ENCODE measurements at places on chromosomes 5 and 9. TPM values are rescaled to one million over a fixed set of nuclear protein-coding genes. Genes with fewer than 3 reads are reported as not detected.

The TUSC1 gene
- 6.8 TPM for total RNA-seq

The NUDT12 gene
- total RNA-seq: 4.4 TPM

The FAM221B gene
- not detected for total RNA-seq

The TXN gene
- 191 TPM for total RNA-seq

The ENHO gene
- total RNA-seq: 0.06 TPM

The ZFR gene
- 80.2 TPM for total RNA-seq

The FREM1 gene
- not detected for total RNA-seq

The ELAVL2 gene
- 1.3 TPM for total RNA-seq

The GFI1B gene
- total RNA-seq: not detected

The PCSK5 gene
- total RNA-seq: 2.5 TPM

The SARDH gene
- total RNA-seq: 0.19 TPM

The HRCT1 gene
- total RNA-seq: 0.32 TPM

The SURF1 gene
- total RNA-seq: 14.9 TPM

The IFNK gene
- total RNA-seq: not detected

The IL4 gene
- total RNA-seq: not detected

The AHRR gene
- 3.5 TPM for total RNA-seq

The SGCD gene
- total RNA-seq: 0.38 TPM

The GPX3 gene
- total RNA-seq: 14.5 TPM

The C9 gene
- 0.57 TPM for total RNA-seq

The DNAI1 gene
- not detected for total RNA-seq

The PCDHB2 gene
- 2.3 TPM for total RNA-seq

The SPACA9 gene
- total RNA-seq: 1.5 TPM

The FOXD4L4 gene
- 0.38 TPM for total RNA-seq

The MARCOL gene
- not detected for total RNA-seq

The GM2A gene
- total RNA-seq: 15.4 TPM

The PCA3 gene
- under 0.01 TPM for total RNA-seq

The GPR151 gene
- total RNA-seq: not detected

The MAST4 gene
- 20.7 TPM for total RNA-seq

The LHX6 gene
- total RNA-seq: 14.1 TPM

The CDC25C gene
- 3.7 TPM for total RNA-seq

The CCIN gene
- total RNA-seq: 0.16 TPM

The RMRP gene
- 15,158 TPM for total RNA-seq

The TRAF1 gene
- 17.9 TPM for total RNA-seq

The ZDHHC11B gene
- not detected for total RNA-seq

The AMBP gene
- not detected for total RNA-seq

The HBEGF gene
- total RNA-seq: 26.7 TPM

The SNX2 gene
- 57.6 TPM for total RNA-seq

The SV2C gene
- not detected for total RNA-seq

The TAF11L5 gene
- not detected for total RNA-seq

The MATR3 gene
- total RNA-seq: 160 TPM

The WDR31 gene
- 0.63 TPM for total RNA-seq

All from bladder microvascular endothelial cell (primary cell).